ENCODE measurements at places on chromosomes 1 and 21.
A peak's percentile ranks its signal among the peaks of the same experiment; 100 is the strongest.

DNA sequence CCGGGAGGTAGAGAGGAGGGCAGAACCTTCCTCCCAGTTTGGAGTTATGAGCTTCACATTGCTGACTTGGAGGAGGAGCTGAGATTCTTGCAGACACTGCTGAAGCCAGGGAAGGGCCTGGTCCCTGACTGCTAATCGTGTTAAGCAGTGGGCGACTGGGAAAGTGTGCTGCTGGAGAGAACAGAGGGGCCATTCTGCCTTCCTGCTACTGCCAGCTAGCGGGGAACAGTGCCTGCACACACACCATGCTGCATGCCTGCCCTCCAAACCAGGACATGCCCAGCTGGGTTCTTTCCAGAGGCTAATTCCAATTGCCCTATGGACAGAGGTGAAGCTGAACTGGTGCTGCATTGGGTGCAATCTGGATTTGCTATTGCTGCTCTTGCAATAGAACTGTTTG, 281.4 kb downstream of the AJAP1 start:
- H3K36me3 ChIP-seq: no peaks in the 10 kb centered on the region
- no peak overlapping the region for H3K27ac ChIP-seq
- no peaks in the 10 kb centered on the region for H3K4me1 ChIP-seq
- H3K27me3 ChIP-seq: peaks cover 5% of the 10 kb centered on the region

GRCh38 chr1:22741118-22741517, 30.5 kb downstream of the EPHB2 start:
- peaks cover 50% of the 10 kb centered on the region for H3K4me1 ChIP-seq
- H3K36me3 ChIP-seq: peaks cover 6% of the 10 kb centered on the region
- H3K27ac ChIP-seq: peak overlapping the region; percentile 83
- no peak for DNase-seq
- no peaks in the 10 kb centered on the region for H3K27me3 ChIP-seq
- peak overlapping the region; percentile 34 for H3K4me3 ChIP-seq

- H3K4me3 ChIP-seq: no peak overlapping the region
- DNase-seq: peak; percentile 36
- peaks cover 3% of the 10 kb centered on the region for H3K4me1 ChIP-seq
- no peak overlapping the region for H3K27ac ChIP-seq
- H3K27me3 ChIP-seq: peaks cover 27% of the 10 kb centered on the region
Observed at GRCh38 chr21:44415073-44416025, 40.0 kb upstream of the LRRC3 start.

GRCh38 chr1:53066488-53066887, 4.5 kb downstream of the PODN start:
- H3K36me3 ChIP-seq: no peaks in the 10 kb centered on the region
- no peak overlapping the region for H3K27ac ChIP-seq
- H3K27me3 ChIP-seq: peaks cover 38% of the 10 kb centered on the region
- peaks cover 7% of the 10 kb centered on the region for H3K4me1 ChIP-seq

GRCh38 chr1:235448616-235449015, 55.6 kb downstream of the B3GALNT2 start:
- H3K36me3 ChIP-seq: peaks cover 34% of the 10 kb centered on the region
- no peak overlapping the region for H3K27ac ChIP-seq
- H3K27me3 ChIP-seq: no peaks in the 10 kb centered on the region
- H3K4me3 ChIP-seq: no peak overlapping the region
- no peaks in the 10 kb centered on the region for H3K4me1 ChIP-seq

DNA sequence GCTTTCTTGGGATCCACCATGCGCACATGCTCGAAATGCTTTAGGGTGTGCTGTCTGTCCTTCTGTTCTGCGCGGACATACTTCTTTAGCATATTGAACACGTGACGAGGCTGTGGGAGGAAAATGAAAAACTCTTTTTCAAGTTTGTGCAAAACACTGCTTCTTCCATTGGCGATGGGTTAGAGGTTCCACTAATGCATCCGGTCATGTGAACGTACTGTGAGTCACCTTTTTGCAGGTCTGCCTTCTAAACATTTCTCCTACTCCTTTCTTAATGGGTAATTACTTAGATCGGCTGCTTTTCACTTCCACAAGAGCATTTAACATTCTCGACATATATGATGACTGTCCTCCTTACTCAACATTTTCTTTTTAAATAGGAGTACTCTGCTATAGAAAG, 214.9 kb downstream of the APP start:
- DNase-seq: no peak
- no peak overlapping the region for H3K27ac ChIP-seq
- no peaks in the 10 kb centered on the region for H3K27me3 ChIP-seq
- H3K4me3 ChIP-seq: no peak overlapping the region
- peaks cover 19% of the 10 kb centered on the region for H3K4me1 ChIP-seq
- peaks cover 44% of the 10 kb centered on the region for H3K36me3 ChIP-seq

DNA sequence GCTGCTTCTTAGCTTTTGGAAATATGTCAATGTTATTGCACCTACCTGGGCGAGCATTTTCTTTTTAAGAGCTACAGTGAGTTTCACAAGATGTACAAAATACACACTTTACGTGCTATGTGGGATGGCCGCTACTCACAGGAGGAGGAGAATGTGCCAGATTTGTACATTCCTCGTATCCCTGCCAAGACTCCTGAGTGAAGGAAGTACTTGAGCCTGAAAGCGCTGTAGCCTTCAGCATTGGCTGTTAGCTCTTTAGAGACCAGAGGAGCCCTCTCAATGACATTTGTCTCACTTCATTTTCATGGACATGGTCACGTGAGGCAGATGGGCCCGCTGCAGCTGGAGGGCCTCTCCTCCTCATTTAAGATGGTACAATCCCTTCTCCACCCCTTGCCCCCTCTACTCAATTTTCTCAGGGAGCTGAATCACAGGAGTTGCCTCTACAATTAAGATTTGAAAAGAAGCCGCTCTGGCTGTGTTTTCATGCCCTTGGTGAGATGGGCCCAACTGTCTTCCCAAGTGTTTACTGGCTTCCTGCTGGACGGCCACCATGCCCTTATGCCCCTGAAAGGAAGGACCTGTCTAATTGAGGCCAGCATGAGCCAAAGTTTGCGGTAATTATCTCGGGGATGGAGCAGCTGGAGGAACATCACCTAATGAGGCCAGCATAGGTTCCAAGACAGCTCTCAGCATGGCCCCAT, 442.6 kb downstream of the PRDM2 start:
- no peaks in the 10 kb centered on the region for H3K36me3 ChIP-seq
- H3K27me3 ChIP-seq: peaks cover 20% of the 10 kb centered on the region
- H3K4me3 ChIP-seq: no peak overlapping the region
- H3K4me1 ChIP-seq: no peaks in the 10 kb centered on the region
- no peak for DNase-seq

GRCh38 chr1:16971341-16972188, 8.9 kb downstream of the MFAP2 start:
- H3K4me3 ChIP-seq: no peak overlapping the region
- H3K27ac ChIP-seq: peak overlapping the region; percentile 87
- H3K27me3 ChIP-seq: no peaks in the 10 kb centered on the region
- peaks cover 13% of the 10 kb centered on the region for H3K36me3 ChIP-seq
- peaks cover 22% of the 10 kb centered on the region for H3K4me1 ChIP-seq
- DNase-seq: no peak

DNA sequence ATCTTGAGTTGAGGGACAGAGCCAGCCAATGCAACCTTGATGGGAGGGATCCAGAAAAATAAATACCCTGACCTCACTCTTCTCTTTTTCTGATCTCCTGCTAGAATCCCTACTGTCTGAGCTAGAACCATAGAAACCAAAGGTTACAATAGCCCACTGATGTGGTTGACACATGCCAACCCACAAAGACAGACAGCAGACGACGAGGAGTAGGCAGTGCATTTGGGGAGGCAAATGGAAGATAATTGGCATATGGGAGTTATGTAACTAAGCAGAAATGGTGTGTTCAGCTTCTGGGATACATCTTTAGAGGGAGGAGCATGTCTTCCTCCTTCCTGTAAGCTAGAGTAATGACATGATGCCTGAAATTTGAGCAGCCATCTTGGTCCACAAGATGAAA, 171.7 kb upstream of the FGGY start:
- H3K27me3 ChIP-seq: no peaks in the 10 kb centered on the region
- DNase-seq: no peak
- H3K36me3 ChIP-seq: no peaks in the 10 kb centered on the region
- H3K4me1 ChIP-seq: peaks cover 13% of the 10 kb centered on the region

DNA sequence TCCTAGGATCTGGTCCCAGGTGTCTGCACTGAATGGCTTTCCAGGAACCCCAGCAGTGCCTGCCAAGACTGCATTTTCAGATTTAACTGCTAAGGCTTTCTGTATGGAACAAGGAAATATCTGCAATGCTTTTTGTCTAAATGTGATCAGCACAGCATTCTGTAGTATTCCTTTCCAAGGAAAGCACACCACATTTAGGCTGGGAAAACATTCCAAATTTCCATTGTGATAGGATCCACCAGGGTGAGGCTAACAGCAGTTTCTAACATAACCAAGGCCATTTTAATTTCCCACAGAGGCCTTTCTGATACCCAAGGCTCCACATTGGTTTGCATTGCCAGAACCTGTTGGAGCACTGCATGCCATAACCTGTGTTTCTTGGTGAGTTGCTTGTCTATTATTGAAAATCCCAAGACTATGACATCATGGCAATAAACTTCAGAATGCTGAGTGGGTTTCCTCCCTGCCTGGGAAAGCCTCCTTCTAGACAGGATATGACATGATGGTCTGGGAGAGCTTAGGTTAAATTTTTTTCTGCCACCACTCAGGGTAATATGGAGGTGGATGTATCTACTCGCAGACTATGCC, 23.3 kb upstream of the PTGFRN start:
- no peaks in the 10 kb centered on the region for H3K36me3 ChIP-seq
- peaks cover 19% of the 10 kb centered on the region for H3K4me1 ChIP-seq
- no peak overlapping the region for H3K4me3 ChIP-seq
- H3K27ac ChIP-seq: peak overlapping the region; percentile 81

- H3K27ac ChIP-seq: no peak overlapping the region
- H3K27me3 ChIP-seq: no peaks in the 10 kb centered on the region
- H3K4me3 ChIP-seq: no peak overlapping the region
- no peak for DNase-seq
Observed at GRCh38 chr1:30768830-30769718, 11.5 kb upstream of the LAPTM5 start.

DNA sequence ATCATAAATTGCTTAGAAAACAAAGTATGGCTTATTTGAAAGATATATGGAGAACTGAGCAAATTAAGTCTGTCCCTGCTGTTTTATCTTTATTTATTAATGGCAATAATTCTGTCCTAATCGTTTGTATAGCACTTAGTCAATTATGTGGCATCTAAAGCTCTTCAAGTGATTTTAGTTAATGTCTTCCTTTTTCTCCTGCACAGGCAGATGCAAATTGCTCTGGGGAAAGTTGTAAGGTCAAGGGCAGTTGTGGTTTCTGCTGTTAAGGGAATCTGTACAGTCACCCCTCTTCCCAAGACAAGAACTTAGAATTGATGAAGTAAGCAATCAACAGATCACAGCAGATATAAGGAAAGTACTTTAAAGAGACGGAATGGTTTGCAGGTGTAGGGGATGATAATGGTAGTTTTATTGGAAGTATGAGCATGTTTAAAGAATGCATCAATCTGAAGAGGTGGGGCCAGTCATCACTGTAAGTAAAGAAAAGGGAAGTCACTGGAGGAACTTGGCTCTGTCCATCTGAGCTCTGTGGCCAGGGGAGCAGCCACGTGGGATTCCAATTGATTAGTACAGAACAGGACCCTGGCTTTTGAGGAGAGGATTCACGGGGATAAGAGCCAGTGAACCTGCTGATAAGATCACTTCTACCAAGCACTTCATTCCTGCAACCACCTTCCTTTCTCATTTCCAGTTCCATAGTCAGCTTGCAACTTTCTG, 116.0 kb upstream of the KCNJ6 start:
- DNase-seq: no peak
- H3K27ac ChIP-seq: no peak overlapping the region
- no peaks in the 10 kb centered on the region for H3K36me3 ChIP-seq
- H3K27me3 ChIP-seq: peaks cover 44% of the 10 kb centered on the region
- H3K4me3 ChIP-seq: no peak overlapping the region

DNA sequence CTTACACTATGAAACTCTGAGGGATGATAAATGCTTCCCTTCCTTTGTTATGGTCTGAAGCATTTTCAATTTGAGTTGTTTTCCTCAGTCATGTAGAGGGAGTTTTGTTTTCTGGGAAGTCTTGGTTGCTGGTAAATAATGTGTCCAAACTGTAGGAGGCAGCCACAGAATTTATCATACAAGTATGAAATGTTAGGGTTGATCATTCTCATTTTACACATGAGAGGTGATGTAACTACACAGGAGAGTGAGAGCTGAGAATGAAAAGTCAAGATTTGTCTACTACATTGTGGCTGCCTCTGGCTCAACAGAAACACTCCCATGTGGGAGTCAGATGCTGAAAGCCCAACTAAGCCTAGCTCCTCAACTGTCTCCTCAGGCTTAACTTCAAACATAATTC, 182.5 kb upstream of the SGIP1 start:
- H3K4me3 ChIP-seq: no peak overlapping the region
- DNase-seq: no peak
- H3K36me3 ChIP-seq: no peaks in the 10 kb centered on the region

- no peaks in the 10 kb centered on the region for H3K27me3 ChIP-seq
- no peak overlapping the region for H3K4me3 ChIP-seq
- H3K4me1 ChIP-seq: no peaks in the 10 kb centered on the region
- H3K27ac ChIP-seq: no peak overlapping the region
Observed at GRCh38 chr21:36039861-36040260, 20.5 kb downstream of the SETD4 start.

DNA sequence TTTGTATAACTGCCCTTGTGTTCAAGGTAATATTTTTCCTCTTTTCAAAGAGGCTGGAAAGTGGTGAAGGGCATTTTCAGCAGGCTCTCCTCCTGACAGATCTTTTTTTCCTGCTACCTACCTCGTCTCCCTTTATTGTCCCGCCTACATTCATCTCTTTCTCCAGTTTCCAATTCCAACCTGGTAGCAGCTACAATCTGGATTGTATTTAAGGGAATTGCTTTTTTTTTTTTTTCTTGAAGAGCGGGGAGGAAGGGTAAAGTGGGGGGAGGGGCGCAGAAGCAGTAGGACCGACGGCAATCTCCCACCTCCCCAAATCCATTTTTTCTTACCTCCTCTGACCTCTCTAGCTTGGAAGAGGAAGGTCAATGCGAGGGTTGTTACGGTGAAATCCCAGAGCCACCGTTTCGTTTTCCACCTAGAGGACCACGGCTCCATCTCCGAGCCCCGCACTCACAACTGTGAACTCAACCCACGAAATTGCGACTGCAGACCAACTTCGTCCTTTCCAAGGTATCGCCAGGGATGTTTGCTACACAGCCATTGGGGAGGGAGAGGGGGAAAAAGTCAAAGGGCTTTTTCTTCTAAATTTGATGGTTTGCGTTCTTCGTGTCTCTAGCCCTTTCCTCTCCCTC, 464 bp downstream of the COL11A1 start:
- peak overlapping the region; percentile 59 for H3K27ac ChIP-seq
- no peaks in the 10 kb centered on the region for H3K36me3 ChIP-seq
- H3K4me1 ChIP-seq: peaks cover 25% of the 10 kb centered on the region
- DNase-seq: peak; percentile 38
- H3K27me3 ChIP-seq: peaks cover 1% of the 10 kb centered on the region
- H3K4me3 ChIP-seq: peak overlapping the region; percentile 82

- no peak within 1 kb of the TSS for H3K27ac ChIP-seq
- peak within 1 kb of the TSS; percentile 62 for H3K4me3 ChIP-seq
- H3K36me3 ChIP-seq: no peaks in the 10 kb centered on the region
- peaks cover 2% of the 10 kb centered on the region for H3K4me1 ChIP-seq
Observed at GRCh38 chr1:109466452-109467300, at the start of gene SYPL2. TSS of gene SYPL2 (plus strand) at chr1:109466546. CDS start at chr1:109466844, 298 bp downstream.

Data from mesothelial cell of epicardium (in vitro differentiated cells).